ENCODE measurements at places on chromosomes 7 and 10. TPM values are rescaled to one million over a fixed set of nuclear protein-coding genes. Genes with fewer than 3 reads are reported as not detected.

The KIAA1549 gene
- total RNA-seq = 2.3 TPM

The DOCK4 gene
- 199 TPM for total RNA-seq

The GRM8 gene
- 0.09 TPM for total RNA-seq

The MUC12 gene
- total RNA-seq = not detected

The CNTNAP2 gene
- 0.18 TPM for total RNA-seq

The WEE2 gene
- total RNA-seq = not detected
